ENCODE measurements at places on chromosomes 3 and 15. TPM values are rescaled to one million over a fixed set of nuclear protein-coding genes. Genes with fewer than 3 reads are reported as not detected.
A peak's percentile ranks its signal among the peaks of the same experiment; 100 is the strongest.

GRCh38 chr3:146554151-146554760 lies 9.8 kb upstream of the PLSCR1 start:
- H3K4me3 ChIP-seq = no peak overlapping the region
- no peak for DNase-seq
- H3K27ac ChIP-seq = no peak overlapping the region
- no peaks in the 10 kb centered on the region for H3K27me3 ChIP-seq

Gene OR5K2
- total RNA-seq = not detected

- DNase-seq = no peak
- H3K36me3 ChIP-seq = no peaks in the 10 kb centered on the region
- no peaks in the 10 kb centered on the region for H3K27me3 ChIP-seq
- H3K4me3 ChIP-seq = no peak overlapping the region
Observed at GRCh38 chr3:122694966-122695365, 14.3 kb downstream of the PARP14 start.

GRCh38 chr3:156834962-156835535 lies 8.9 kb downstream of the LEKR1 start:
- H3K4me3 ChIP-seq = no peak overlapping the region
- no peaks in the 10 kb centered on the region for H3K36me3 ChIP-seq
- DNase-seq = no peak
- H3K27me3 ChIP-seq = no peaks in the 10 kb centered on the region

- no peak overlapping the region for H3K27ac ChIP-seq
- no peaks in the 10 kb centered on the region for H3K36me3 ChIP-seq
- peaks cover 2% of the 10 kb centered on the region for H3K27me3 ChIP-seq
- no peak for DNase-seq
- no peak overlapping the region for H3K4me3 ChIP-seq
- H3K4me1 ChIP-seq = peaks cover 4% of the 10 kb centered on the region
Observed at GRCh38 chr15:100340721-100341238, 995 bp downstream of the ADAMTS17 start.

- H3K27me3 ChIP-seq = no peaks in the 10 kb centered on the region
- H3K4me3 ChIP-seq = no peak overlapping the region
- DNase-seq = no peak
- no peaks in the 10 kb centered on the region for H3K4me1 ChIP-seq
- no peak overlapping the region for H3K27ac ChIP-seq
- H3K36me3 ChIP-seq = no peaks in the 10 kb centered on the region
Observed at GRCh38 chr3:180189310-180189648, 152.5 kb upstream of the PEX5L start.

Gene FBXL22
- 0.34 TPM for total RNA-seq

- peaks cover 14% of the 10 kb centered on the region for H3K4me1 ChIP-seq
- H3K27ac ChIP-seq = no peak overlapping the region
- no peak for DNase-seq
- H3K27me3 ChIP-seq = no peaks in the 10 kb centered on the region
- H3K4me3 ChIP-seq = no peak overlapping the region
- no peaks in the 10 kb centered on the region for H3K36me3 ChIP-seq
Observed at GRCh38 chr15:65938604-65939003, 69.3 kb downstream of the RAB11A start.

DNA sequence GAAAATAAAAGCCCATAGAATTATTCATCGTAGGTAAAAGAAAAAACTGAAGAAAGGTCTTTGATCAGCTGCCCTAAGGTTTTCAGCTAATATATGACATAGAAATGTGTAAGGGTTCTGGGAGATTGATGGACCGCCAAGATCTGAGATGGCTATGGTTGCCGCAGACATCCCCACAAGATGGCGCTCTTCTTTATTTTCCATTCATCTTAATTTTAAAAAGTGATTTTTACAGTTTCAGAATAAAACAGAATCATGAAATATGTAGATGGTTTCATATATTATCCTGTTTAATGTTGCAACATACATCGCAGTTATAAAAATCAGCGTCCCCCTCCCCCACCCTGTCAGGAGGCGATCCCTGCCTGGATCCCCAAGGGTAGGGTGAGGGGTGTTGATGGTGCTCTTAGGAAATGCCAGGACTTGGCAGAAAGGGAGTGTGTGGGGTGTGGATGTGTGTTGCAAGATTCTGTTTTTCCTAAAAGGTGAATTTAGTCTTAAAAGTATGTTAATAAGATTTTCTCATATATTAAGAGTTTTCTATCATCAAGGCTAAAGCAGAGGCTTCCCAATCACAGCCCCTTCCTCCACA lies 68.8 kb downstream of the ANXA2 start:
- no peak overlapping the region for H3K4me3 ChIP-seq
- H3K27ac ChIP-seq = no peak overlapping the region
- no peak for DNase-seq
- no peaks in the 10 kb centered on the region for H3K4me1 ChIP-seq

- H3K4me1 ChIP-seq = peaks cover 8% of the 10 kb centered on the region
- no peak overlapping the region for H3K4me3 ChIP-seq
- H3K36me3 ChIP-seq = no peaks in the 10 kb centered on the region
- no peak for DNase-seq
- H3K27ac ChIP-seq = no peak overlapping the region
- peaks cover 22% of the 10 kb centered on the region for H3K27me3 ChIP-seq
Observed at GRCh38 chr3:196638861-196639482, 522 bp upstream of the NRROS start.

Gene RPUSD2
- total RNA-seq = 10.9 TPM

Gene TMCO5A
- total RNA-seq = not detected

DNA sequence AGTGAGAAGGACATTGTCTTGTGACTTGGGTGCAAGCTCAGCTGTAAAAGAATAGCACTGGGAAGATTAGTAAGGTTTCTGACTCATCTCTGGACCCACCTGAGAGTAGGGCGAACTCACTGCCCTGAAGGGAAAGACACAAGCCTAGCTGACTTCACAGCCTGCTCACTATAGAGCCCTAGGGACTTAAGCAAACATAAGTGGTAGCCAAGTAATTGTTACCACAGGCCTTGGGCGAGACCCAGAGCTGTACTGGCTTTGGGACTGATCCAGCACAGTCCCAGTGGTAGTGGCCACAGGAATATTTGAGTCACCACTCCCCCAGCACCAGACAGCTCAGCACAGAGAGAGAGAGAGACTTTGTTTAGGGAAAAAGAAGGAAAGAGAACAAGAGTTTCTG lies 429.9 kb downstream of the TBL1XR1 start:
- H3K4me1 ChIP-seq = peaks cover 16% of the 10 kb centered on the region
- H3K4me3 ChIP-seq = no peak overlapping the region
- peak overlapping the region; percentile 52 for H3K27ac ChIP-seq
- no peaks in the 10 kb centered on the region for H3K27me3 ChIP-seq
- peak; percentile 99 for DNase-seq

DNA sequence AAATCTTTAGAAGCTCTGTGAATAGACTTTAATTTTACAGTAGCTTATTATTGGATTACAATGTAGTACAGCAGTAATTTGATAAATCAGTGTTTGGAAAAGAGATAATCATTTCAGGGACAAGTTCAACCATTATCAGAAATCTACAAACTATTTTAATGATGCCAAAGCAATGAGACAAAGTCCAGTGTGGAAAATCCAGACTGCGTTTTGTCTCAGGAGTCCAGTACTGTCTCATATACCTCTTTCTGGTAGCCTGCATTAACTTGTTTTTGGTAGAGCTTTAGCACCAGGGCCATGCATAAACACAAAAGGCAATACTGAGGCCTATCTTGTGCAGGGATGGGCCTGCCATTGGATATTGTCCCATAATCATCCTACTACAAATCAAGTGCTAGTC lies 19.7 kb downstream of the ACKR4 start:
- H3K27ac ChIP-seq = no peak overlapping the region
- no peaks in the 10 kb centered on the region for H3K4me1 ChIP-seq
- DNase-seq = no peak

Gene PCSK6
- 1.3 TPM for total RNA-seq

All from astrocyte (in vitro differentiated cells and primary cell).